ENCODE measurements at places on chromosomes 13 and 19.

DNA sequence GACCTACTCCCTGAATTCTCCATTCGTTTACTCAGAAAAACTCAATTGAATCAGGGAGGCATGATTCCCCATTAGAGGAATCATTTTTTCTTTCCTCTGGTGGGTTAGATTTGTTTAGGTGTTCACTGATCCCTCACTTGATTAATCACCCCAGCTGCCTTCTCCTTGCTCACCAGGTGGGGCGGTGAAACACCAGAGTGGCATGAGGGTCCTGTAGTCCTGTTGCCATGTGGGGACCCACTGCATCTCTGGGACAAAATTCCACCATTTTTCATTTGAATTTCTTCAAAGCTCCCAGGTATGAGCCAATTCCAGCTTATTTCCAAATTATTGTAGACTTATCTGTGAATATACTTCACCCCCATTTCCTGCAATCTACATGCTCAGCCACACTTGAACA lies 462.7 kb upstream of the ZNF507 start:
- no peak for DNase-seq

DNA sequence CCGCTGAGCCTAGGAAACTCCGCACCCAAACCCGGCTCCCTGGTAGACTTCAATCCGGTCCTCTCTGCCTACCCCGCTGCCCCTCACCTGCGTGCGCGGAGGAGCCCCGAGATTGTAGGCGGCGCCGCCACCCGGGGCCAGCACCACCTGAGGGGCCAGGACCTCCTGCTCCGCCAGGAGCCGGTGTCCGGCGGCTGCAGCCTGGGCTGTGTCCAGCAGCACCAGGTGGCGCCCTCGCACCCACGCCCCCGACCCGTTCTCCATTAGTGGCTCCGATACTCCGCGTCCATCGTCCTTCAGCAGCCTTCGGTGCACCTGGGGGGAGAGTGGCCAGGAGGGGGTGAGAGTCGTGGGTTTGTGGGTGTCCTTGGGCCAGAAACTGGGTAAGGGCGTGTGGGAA lies 18.5 kb downstream of the MAN2B1 start:
- DNase-seq, result no peak

DNA sequence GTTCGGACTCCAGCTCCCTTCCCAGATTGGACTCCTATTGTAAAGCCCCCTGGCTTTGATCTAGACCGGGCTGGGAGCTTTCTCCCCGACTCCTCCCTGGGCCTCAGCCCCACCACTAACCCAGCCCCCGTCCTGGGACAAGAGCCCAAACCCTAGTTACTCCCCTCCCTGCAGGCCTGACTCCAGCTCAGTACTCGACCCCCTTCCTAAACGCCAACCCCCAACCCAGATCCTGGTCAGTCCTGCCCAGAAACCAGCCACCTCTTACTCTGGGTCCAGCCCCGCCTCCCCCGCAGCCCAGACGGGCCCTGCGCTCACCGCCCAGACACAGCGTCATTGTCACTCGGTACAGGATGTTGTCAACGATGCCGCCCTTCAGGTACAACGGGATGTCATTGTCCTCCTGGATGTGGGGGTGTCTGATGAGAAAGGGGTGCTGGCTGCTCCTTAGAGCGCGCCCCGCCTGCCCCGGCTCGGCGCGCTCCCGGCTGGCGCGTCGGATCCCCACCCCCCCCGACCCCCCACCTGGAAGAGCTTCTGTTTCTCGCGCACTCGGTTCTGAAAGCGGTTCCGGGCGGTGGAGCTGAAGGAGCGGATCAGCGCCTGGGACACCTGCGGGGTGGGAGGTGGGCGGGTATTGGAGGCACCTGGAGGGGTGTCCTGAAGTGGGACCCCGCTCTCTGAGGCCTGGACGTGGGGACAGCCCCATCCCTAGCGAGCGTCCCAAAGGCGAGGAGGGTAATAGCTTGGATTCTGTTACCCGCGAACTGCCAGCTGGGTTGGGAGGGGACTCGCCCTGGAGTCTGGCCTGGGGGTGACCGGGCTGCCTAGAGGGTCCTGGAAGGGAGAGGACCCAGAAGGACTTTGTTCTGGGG lies 866 bp downstream of the COX7A1 start:
- no peak for DNase-seq

- no peak for DNase-seq
These were observed 1.1 kb downstream of the LSM14A start for GRCh38 chr19:34173193-34173956.

DNA sequence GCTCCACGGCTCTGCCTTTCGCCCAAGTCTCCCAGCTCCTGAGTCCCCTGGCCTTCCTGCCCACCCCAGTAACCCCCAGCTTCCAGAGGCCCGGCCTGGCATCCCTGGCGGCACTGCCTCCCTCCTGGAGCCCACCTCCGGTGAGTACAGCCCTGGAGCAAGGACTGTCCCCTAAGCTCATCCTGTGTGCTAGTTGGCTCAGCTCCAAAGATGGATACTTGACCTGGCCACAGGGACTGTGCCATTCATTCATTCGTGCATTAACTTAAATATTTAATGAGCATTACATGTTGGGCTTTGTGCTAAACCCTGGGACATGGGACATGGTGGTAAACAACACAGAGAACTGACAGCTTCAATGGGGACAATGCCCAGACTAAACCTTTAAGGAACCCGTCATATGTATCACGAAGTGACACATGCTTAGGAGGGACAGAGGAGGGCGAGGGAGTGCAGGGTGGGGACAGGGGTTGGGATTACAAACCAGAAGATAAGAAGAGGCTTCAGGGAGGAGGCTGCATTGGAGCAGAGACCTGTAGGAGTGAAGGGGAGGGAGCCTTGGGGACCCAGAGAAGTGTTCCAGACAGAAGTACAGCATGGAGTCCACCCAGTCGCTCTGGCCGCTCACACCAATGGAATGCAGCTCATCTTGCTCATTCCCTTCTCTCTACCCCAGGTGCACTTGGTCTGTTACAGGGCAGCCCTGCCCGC lies 6.9 kb upstream of the OVOL3 start:
- DNase-seq, result no peak

DNA sequence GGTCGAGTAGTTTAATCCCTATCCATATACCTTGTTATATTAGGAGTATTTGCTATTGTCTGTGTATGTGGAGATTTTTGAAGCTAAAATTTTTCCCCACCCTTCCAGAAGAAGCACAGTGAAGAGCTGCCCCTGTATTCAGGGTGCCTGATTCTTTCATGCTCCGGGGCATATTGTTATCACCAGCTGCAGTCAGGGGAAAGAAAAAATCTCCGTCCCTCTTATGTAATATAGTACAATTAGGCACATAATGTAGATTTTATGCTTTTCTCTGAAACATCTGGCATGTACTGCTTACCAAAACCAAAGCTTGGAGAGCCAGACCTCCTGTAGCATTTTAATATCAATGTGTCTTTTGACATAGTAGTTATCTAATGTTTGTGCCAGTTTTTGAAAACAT lies 214.9 kb upstream of the EDNRB start:
- DNase-seq, result no peak

DNA sequence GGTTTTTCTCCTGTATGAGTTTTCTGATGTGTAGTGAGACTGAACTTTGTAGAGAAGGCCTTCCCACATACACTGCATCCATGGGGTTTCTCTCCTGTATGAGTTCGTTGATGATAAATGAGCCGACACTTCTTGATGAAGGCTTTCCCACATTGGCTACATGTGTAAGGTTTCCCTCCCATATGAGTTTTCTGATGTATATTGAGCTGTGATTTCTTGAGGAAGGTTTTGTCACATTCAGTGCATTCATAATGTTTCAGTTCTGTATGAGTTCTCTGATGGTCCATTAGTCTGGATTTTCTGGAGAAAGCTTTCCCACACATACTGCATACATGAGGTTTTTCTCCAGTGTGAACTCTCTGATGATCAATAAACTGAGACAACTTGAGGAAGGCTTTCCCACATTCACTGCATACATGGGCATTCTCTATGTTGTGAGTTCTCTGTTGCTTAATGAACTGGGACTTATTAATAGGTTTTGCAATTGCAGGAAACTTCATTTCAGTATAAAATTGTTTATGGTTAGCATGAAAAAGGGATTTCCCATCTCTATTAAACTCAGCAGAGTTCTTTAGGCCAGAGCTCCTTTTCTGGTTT lies 7.5 kb upstream of the ZNF350 start:
- DNase-seq, result no peak

DNA sequence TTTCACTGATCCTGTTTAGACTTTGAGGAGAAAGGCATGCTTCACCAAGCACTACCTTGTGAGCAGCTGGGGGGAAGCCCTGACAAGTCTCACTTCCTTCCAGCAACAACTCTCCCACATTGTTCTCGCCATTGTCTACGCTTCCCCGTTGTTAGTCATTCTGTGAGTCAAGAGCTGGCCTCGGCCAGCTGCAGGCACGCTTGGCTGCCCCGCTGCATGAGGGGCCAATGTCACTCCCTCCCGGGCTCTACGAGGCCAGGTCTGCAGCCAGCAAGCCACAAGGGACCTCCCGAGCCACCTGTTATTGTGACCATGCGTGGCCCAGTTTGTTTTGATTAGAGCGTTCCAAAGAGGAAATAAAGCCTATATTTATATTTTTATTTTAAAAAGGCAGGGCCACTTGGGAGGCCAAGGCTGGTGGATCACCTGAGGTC lies 220.9 kb downstream of the FOXO1 start:
- DNase-seq, result peak; percentile 41

- DNase-seq, result no peak
These were observed 40.5 kb upstream of the KCTD15 start for GRCh38 chr19:33756177-33756576.

DNA sequence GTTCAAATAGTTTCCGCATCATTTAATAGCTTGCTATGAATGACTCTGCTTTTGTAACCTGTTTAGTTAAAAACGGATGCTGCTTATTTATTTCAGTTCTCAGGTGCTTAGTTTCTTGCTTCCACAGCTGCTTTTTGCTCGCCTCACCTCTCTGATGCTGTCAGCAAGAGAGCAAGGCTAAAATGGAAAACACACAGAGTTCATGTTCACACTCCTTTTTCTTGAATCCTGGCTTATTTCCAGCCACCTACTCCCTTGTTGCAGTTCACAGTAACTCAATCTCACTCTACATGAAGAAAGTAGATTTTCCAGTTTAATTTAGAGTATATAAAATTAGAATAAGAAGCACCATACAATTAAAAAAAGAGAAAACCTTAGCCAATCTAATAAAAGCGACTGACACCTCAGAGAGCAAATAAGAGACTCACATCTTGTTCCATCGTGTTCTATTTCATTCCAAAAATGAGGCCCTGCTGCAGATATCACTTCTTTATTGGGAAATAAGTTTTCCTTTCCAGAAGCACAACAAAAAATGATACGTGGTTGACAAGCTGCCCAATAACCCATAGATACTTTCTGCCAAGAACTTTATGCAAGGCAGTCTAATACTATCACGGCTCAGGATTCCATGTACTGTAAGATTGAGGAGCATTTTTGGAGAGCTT lies 326.1 kb upstream of the SLITRK1 start:
- DNase-seq, result no peak

DNA sequence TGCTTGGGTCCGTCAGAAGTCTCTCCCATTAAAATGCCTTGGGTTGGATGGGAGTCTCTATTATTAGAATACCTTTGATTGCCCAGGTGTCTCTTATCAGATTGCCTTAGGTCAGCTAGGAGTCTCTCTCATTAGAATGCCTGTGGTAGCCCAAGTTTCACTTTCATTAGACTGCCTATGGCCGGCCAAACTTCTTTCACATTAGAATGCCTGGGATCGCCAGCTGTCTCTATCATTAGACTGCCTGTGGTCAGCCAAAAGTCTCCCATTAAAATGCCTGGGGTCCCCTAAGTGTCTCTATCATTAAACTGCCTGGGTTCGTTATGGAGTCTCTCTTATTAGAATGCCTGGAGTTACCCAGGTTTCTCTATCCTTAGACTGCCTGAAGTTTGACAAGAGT lies 1476.7 kb downstream of the UQCRFS1 start:
- DNase-seq, result no peak

DNA sequence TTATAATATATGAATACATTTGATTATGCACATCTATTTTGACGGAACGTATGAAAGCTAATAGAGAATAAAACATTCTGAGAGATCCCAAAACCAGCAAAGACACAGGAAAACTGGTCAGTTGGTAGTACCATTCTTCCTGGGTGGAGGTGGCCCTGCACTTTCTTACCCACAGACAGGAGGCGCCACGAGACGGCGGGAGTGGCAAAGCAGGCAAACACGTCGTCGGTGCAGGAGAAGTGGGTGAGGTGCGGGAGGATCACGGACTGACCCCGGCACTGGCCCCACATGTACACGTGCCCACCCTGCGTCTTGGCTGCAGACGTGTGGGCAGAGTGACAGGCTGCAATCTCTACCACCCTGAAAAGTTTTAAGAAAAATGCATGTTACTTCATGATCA lies 36.1 kb downstream of the RCBTB1 start:
- DNase-seq, result no peak

DNA sequence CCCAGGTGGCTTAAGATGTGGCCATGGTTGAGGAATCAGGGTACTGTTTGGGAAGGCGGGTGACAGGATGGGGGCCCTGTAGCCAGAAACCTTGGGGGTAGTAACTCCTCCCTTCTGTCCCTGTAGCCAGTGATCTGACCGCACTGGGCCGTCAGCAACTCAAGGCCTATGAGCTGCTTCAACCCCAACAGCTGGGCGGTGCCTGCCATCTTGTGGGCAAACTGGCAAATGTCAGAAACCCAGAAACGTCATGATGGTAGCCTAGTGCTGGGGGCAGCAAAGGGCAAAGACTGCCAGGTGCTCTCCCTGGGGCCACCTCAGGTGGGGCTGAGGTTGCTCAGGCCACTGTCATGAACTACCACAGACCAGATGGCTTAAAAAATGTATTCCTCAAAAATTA lies 3.5 kb downstream of the COPE start:
- DNase-seq, result no peak

GRCh38 chr13:30991184-30991583 lies 58.7 kb downstream of the TEX26 start:
- DNase-seq, result no peak

GRCh38 chr19:42053037-42053935 lies 16.7 kb downstream of the GRIK5 start:
- DNase-seq, result no peak

DNA sequence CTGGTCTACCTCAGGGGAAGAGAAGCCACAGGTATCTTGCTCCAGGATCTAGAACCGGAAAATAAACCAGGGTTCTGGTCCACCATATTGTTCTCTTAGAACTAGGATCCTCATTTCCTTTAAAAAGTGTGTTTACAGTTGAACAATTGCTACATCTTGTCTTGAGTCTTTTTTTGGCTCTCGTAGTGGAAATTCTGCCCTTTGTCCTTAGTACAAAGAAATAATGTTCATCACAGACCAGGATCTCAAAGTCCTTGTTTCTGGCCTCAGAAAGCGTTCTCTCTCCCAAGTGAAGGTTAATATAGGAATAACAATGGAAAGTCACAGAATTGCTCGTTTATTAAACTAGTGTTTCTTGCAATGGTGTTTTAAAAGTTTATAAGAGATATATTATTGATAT lies 20.8 kb downstream of the KLF2 start:
- DNase-seq, result no peak

DNA sequence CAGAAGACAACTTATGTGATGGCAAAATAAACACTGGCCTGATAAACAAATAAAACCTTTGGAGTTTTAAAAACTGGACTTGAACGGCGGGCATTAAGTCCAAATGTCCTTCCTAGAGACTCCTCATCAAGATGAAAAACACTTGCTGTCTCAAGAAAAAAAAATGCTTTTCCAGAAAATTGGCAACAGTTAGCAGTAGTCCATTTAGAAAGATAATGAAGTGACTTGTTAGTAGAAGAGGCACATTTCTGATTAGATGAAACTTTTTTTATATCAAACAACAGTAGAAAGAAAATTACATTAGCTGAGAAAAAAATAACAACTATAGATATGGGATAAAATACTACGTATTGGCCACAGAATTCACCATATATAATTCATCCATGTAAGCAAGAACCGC lies 1750.7 kb upstream of the PCDH20 start:
- DNase-seq, result no peak

- DNase-seq, result no peak
These were observed 472.2 kb downstream of the KLF5 start for GRCh38 chr13:73531014-73531413.

- DNase-seq, result no peak
These were observed 33.2 kb upstream of the NDFIP2 start for GRCh38 chr13:79447741-79448140.

Measured in SIG-M5 (cell line).